ENCODE measurements at places on chromosomes 2 and 18.

DNA sequence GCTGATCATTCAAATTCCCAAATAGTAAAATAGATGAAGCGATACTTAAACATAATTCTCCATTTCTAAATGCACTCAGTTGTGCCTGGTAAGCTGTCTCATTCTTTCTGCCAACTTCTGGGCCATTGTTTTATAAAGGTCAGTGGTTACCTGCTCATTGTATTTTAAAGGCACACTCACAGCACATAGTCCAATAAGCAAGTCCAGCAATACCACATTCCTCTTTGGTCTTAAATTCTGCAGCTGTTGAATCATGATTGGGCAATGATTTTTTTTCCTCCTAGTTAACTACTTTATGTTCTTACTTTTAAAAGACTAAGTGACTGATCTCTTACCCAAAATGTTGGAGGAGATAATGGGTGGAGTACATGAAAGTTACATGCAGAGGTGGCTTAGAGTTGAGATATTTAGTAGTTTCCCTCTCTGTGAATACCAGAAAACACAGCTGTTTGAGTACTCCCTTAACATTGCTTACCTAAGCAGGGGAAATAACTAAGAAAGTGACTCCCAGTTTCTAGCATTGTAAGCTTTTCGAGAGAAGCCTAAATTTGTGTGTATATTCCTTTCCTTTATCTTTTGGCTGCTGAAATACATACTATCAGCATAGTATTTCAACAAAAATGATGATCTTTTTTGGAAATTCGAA lies 220.7 kb downstream of the CAMKMT start:
- no peak for DNase-seq

GRCh38 chr18:31952223-31952622 lies 9.3 kb upstream of the TRAPPC8 start:
- no peak for DNase-seq

DNA sequence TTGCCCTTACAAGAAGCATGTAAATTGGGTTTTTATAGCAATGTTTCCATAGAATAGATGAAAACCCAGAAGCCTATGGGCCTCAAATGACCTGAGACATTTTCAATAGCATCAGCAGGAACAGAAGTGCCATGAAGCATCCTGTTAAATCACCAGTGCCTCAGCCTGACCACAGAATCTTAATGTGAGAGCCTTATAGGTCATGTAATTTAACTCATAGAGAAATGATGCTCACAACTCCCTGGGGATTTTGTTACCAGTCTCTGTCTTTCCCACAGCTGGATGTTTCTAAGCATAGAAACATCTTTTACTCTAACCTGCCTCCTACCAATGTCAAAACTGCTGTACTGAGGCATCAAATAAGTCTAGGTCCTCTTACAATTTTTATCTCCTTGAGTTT lies 295.8 kb upstream of the ACVR2A start:
- DNase-seq = no peak

GRCh38 chr2:112876971-112877361 lies 34.0 kb upstream of the IL37 start:
- no peak for DNase-seq

GRCh38 chr2:70923378-70924015 lies 12.2 kb upstream of the ATP6V1B1 start:
- DNase-seq = no peak

DNA sequence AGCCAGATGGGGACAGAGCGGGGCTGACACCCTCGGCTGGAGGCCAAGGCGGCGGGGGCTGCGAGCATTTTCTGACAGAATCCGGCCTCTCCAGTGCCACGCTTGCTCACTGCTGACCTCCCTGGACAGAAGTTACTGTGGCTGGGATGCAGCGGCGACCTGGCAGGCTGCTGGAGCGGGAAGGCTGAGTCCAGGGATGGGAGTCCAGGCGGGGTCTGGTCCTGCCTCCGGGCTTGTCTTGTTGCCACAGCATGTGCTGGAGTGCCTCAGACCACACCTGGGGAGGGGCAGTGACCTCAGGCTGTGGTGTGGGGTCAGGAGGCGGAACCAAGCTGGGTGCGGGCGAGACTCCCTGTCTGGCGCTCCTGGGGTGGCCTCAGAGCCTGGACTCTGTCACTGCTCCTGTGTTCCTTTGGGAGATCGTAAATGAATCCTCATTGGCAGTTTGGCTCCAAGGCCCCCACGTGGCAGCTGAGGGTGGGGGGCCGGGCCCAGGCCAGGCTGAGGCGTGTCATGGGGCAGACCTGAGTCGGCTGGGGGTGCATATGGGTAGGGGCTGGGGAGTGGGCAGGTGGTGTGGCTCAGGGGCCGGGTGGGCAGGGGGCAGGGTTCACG lies 5.5 kb downstream of the BOK start:
- DNase-seq = no peak

DNA sequence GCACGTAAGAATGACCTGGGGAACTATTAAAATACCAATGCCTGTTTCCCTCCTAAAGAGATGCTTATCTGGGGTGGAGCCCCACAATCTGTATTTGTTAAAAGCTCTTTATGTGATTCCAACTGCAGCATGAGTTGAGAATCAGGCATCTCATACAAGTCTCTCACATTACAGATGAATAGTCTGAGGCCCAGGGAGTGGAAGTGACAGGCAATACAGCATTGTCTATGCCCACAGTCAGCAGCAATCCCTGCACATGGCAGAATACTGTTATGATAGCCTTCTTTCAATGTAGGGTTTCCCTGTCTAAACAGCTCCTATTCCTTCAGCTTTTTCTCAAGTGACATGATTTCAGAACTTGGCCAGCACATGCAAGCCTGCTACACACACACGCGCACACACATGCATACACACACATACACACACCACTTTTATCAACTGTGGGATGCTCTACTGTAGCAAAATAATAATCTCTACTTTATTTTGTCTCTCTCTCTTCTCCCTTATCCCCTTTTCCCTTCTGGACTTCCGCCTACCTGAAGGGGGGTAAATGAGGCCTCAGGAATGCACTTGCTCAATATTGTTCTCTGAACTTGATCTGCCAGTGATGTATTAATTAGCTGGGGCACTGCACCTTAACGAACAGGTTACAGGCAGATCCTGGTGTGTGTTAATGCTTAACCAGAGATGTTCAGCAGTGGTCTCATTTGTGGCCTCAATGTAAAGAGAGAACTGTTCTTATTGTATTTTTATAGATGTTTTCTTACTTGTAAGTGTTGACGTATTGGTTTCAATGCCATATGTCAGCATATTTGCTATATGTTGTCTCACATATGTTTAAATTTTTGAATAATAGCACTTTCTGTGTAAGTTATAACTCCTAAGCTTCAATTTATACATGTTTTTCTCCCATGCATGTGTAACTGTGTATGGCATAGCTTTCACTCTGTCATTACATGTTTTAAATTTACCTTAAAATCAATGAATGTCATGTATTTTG lies 116.0 kb downstream of the SETBP1 start:
- DNase-seq = no peak

DNA sequence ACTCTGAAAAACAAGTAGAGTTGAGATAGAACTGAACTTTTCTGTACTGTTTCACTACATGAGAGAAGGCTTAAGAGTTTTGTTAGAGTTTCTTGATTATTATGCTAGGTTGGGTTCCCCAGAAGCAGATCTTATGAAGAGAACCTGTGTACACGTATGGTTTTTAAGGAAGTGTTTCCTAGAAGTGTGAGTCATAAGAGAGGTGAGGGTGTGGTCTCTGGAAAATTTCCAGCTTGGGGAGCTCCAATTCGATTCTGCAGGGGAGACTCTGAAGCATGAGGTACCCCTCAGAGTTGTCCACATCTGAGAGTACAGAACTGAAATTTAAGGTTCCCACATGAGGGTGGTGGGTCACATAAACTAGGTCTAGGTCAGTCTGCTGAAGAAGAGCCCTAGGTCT lies 83.3 kb upstream of the MAP2 start:
- DNase-seq = no peak

- DNase-seq = no peak
Measured at GRCh38 chr2:113390124-113390849, 47.2 kb upstream of the ZNG1B start.

DNA sequence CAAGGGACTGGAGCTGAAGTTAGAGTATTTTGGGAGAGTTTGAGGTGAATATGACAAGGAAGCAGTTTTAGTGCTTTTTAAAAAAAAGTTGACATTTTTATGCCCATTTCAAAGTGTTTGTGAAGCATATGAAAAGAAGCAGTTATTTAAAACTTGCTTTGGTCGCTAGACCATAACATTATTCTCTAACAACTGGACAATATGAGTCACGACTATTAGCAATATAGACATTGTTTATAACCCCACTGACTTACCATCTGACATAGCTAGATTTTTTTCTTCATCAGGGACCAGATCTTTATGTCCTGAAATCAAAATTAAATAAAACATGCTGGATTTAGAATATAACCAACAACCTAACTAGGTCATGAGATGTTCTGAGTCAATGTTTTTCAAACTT lies 22.6 kb upstream of the DYTN start:
- no peak for DNase-seq

DNA sequence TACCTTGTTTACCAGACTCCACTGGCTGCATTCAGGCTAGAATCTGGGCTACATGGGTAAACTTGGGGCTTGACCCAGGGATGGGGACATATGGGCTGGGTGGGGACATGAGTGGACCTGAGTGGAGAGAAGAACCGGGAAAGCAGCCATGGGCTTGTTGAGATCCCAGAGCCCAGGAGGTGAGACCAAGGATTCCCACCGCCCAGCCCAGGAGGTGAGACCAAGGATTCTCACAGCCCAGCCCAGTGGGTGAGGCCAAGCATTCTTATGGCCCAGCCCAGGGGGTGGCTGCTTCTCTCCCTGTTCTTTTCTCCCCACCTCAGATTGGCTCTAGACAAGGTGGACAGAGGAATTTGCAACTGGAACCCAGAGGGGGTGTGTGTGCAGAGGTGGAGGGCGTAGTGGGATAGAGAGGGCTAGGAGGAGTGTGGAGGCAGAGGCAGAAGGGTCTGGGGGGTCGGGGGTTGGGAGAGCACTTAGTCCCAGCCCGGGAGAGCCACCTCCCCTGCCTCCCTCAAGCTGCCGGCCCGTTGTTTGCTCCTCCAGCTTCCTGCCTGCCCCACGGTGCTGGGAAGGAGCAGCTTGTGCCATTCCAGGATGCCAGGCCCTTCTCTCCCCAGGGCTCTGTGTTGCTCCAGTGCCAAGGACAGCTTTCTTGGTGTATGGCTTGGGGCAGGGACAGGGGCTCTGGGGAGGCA lies 25.6 kb downstream of the GLI2 start:
- no peak for DNase-seq

GRCh38 chr18:78431606-78432005 lies 548.0 kb upstream of the SALL3 start:
- no peak for DNase-seq

DNA sequence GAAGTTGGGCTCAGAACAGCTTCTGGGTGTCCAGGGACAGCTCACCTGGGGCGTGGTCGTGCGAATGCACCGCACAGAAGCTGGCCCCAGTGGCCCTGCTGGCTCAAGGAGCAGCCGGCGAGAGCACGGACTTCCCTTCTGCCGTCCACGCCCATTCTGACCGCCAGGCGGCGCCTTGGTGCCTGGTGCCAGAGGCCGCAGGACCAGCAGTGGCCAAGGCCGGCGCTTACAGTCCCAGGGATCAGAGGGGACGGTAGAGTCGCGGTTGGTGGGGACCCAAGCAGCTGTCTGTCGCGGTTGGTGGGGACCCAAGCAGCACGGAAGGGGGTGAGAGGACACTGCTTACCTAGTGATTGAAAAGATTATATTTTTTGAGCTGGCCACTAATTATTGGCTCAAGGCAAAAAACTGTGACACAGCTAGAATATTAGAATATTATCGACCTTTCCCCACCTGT lies 25.7 kb downstream of the NPPC start:
- no peak for DNase-seq

DNA sequence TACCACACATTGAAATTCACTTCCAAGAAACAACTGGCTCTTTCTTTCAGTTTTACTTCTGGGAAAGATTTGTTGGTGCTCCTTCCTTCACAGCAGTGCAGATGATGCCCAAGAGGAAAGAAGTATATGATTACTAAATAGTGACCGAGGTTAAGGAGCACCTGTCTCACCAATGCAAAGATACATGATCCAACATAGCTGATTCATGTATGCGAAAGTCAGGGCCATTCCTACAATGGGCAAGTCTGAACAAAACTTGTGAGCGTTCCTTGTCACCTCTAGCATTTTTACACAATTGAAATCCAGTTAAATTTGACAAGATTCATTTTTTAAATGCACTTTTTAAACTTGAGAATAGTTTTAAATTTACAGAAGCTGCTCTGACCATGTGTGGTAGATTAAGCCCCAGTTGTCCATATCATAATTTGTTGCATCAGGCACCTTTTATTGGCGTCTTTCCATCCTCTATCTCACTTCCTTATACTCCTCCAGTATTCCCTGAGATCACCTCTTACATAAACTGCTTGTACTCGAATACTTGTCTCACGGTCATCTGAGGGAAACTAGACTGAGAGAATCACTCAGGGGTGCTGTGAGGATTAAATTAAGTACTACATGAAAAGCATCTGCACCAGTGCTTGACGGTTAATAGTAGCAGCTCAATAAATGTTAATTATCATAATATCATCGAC lies 438.8 kb upstream of the CDH20 start:
- DNase-seq = no peak

- no peak for DNase-seq
Measured at GRCh38 chr2:72513011-72513410, 312.8 kb downstream of the EXOC6B start.

DNA sequence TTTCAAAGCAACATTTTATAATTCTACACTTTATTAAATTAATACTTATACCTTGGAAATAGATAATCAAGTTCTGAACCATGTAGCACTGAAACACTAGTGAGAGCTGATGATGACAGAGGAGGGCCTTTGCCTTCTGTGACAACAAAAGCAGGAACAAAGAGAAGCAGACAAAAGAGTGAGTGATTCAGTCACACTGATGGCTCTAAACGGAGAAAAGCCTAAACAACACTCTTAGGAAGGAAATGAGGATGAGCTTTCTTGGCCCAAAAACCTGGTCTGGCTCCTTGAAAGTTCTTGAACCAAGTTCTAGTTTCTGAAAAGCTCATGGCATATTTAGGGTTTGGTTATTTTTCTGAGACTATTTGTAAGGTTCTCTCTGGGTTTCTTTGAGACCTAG lies 271.9 kb downstream of the DPP10 start:
- no peak for DNase-seq

DNA sequence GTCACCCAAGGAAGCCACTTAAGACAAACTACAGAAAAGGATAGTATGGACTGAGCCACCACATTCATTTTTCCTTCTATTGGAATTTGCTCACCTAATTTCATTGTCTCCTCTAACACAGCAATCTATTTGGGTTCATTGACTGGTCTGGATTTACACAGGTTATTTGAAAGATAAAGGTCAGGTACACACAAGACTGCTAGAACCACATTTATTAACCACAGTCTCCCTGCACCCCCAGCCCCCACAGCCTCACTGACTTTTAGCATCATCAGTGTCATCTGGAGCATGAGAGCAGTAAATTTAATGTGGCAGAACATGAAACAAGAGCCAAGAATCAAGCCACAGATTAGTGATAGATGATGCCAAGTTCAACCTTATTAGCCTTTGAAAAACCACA lies 226.9 kb upstream of the GYPC start:
- no peak for DNase-seq

- no peak for DNase-seq
Measured at GRCh38 chr2:55880416-55881143, 43.0 kb downstream of the EFEMP1 start.

Data from NCI-H1417 treated with DMSO at 0.1 percent for 48 hours (cell line).